ENCODE measurements at places on chromosomes 16 and 17. TPM values are rescaled to one million over a fixed set of nuclear protein-coding genes. Genes with fewer than 3 reads are reported as not detected.

CD300LF gene
- not detected for total RNA-seq

C16orf96 gene
- 0.07 TPM for total RNA-seq

DNA sequence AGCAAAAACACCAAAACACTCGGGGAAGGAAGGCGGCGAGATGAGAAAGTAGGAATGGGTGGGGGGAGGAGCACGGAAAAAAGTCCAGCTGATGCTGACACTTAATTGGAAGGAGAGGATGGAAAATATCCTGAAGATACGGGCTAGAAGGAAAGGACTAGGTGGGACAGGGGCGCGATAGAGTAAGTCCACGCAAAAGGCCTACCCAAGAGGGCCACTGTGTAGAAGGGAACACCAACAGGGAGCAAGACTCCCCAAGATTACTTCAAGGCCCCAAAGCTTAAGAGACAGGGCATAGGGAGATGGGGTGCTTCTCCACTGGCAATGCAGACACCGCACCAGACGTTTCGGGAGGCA, 736 bp downstream of the APPBP2 start:
- H3K36me3 ChIP-seq: no peaks in the 10 kb centered on the region
- H3K27ac ChIP-seq: peak overlapping the region; percentile 96
- no peaks in the 10 kb centered on the region for H3K27me3 ChIP-seq
- DNase-seq: no peak
- H3K4me1 ChIP-seq: peaks cover 40% of the 10 kb centered on the region

- H3K36me3 ChIP-seq: no peaks in the 10 kb centered on the region
- DNase-seq: no peak
- peaks cover 12% of the 10 kb centered on the region for H3K27me3 ChIP-seq
- no peak overlapping the region for H3K4me3 ChIP-seq
- H3K4me1 ChIP-seq: no peaks in the 10 kb centered on the region
- H3K27ac ChIP-seq: no peak overlapping the region
These were observed 10.5 kb upstream of the NGFR start for GRCh38 chr17:49484588-49484987.

- no peak for DNase-seq
- no peaks in the 10 kb centered on the region for H3K27me3 ChIP-seq
- no peak overlapping the region for H3K27ac ChIP-seq
- H3K36me3 ChIP-seq: no peaks in the 10 kb centered on the region
- H3K4me3 ChIP-seq: no peak overlapping the region
These were observed 25.3 kb downstream of the SLC47A1 start for GRCh38 chr17:19558946-19559345.
